NCI-H2081 (cell line): ENCODE measurements at places on chromosomes 2 and 18.

- no peak for DNase-seq
These were observed 89.2 kb downstream of the NYAP2 start for GRCh38 chr2:225488743-225489142.

DNA sequence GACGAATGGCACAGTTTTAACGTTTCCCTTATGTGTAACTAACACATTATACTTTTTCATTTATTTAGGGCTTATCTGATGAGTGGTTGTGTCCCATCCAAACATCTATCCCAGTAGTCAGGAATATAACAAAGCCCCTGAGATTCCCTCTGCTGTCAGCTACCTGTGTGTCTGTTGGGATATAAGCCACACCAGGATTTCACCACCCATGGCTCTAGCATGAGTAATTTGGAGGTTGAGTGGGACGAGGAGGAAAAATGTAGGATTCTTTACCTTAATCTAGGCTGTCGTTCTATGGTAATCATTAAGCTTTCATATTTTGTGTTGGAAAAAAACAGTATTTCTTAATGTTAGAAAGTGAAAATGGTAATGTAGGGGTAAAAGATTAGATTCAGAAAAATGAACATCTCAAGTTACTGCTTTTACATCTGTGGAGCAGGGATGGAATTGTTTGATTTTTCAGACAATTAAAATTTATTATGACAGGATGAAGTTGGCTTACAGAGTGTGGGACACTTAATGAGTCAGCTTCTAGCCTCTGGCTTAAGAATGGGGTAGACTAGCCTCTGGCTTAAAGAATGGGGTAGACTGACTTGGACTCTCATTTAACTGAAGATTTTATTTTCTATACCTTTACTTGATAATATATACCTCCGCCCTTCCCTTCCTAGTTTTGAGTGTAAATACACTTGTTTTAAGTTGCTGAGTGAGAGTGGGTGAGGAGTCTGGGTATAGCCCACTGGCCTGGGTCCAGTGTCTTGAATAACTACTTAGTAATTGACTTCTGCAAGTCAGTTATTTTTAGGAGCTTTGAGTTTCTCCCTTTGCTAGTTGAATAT, 88.5 kb upstream of the RANBP2 start:
- DNase-seq, result no peak

DNA sequence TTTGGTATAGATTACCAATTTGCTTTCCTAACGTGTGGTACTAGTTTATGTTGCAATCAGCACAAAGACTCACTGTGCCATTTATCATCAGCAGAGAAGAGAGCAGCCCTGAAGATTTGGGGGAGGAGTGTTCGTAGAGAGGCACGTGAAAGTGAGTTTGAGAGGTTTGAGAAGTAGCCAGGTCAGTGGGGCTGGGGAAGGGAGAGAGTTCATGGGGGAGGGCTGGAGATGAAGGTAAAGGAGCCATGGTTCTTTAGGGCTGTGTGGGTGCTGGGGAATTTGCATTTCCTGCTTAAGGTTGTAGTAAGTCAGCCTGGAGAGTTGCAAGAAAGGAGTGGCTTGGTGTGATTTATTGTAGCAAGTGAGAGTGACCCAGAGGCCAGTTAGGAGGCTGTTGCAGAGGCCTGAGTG, 172.1 kb downstream of the NEDD4L start:
- DNase-seq, result no peak

- DNase-seq, result no peak
These were observed 12.9 kb upstream of the NFATC1 start for GRCh38 chr18:79382681-79383387.

DNA sequence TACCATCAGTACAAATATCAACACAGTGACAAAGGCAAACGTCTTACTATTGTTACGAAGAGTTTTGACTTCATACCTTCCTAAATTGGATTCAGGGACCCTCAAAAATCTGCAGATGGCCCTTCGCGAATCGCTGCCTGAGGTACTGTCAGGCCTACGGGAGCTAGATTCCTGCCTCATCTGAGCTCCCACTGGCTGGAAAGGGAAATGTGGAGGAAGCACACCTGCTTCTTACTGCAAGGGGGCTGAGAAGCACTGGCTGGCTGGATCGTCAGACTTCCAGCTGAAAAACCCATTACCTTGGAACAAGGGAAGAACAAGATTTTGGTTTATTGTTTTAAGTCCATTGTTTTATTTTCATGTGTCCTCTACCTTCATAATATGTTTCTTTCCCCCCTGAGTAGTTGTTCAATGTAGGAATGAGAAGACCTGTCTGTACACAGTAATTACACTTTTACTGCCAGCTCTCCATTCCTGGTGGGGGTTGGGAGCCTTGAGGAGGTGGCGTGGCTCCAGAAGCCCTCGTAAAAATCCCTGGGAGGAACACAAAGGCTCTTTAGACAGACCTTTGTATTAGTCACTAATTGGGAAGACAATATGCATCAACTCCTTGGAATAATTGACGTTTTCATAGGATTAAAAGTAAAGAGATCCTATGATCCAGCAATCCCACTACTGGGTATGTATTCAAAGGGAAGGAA, 124.1 kb upstream of the NOSTRIN start:
- DNase-seq, result no peak

GRCh38 chr18:78192054-78192453, 787.6 kb upstream of the SALL3 start:
- DNase-seq, result peak; percentile 66

DNA sequence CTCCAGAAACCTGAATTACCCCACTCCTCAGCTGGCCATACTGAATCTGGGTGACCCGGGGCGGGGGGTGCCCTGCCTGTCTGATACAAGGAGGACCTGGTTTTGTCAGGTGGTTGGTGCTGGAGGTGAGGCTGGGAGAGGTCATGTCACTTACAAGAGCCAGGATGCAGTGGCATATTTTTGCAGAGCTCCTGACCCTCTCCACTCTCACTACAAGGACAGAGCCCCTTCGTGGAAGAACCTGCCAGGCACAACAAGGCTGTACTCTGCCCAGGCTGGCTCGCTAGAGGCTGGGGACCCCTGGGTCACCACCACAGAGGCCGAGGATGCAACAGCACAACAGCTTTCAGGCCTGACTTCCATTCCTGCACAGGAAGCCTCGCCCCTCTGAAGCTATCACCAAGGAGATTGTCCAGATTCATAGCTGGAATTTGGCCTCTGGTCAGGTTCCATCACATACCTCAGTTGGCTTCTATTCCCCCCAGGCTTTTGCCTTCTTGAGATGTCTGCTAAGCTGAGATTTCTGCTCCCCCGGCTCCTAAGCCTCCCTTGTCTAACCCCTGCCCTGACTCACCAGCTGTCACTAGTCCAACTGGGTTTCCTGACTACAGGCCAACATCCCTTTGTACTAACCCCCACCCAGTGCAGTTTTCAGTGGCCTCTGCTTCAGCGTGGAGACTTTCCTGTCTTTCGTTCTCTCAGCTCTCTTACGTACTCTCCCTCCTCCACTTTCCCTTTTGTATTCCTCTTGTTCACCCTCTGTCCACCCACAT, 132.5 kb upstream of the EPAS1 start:
- DNase-seq, result no peak

DNA sequence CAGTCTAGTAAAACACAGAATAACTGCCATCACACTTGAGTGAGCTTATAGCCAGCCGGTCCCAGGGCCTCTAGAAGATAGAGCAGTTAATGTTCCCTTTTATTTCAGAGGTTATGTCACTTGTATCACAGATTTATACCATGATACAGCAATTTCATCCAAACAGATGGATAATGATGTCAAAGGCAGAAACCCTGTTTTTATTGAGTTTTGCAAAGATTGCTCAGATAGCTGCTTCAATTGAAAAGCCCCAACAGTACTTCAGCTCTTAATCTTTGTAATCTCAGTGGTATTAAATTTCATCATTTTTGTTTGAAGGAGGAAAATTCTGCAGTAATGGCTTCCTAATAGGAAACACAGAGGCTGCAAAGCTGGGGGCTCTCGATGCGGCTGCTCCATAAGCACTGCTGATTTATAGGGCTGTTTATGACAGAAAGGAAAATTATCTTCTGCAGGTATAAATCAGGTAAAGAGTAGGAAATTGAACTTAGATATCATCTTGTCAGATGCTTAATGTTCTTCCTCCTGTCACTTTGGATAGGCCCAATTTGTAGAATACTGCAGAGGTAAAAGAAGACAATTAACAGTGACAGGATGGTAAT, 112.3 kb downstream of the LNPK start:
- DNase-seq, result peak; percentile 43

DNA sequence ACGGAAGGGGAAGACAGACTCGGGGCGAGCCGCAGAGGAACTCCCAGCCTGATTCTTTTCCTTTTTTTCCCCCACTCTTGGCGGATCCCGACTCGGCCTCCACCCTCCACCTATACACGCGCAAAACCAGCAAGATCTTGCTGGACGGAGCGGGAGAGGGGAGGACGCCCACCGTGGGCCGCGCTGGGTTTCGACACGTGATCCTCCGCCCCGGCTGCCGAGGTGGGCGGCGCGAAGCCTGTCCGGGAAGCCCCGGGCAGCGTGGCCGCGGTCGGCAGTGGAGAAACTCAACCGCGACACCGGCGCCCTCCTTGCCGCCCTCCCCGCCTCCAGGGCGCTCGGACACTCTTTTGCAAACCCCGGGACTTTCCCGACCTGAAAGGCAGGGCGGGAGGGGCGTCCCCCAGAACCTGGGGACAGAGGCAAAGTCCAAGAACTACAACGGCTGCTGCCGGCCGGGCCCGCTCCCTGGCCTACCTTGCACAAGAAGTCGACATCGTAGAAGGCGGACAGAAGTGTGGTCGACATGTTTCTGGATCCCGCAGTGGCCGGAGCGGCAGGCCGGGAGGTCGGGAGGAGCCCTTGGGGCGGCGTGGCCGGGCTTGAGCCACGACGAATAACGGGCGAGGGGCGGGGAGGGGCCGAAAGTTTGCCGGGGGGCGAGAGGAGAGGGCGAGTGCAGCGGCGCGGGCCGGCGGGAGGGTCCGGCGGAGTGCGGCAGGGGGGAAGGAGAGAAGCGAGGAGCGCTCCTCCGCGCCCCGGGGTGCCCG, 433 bp downstream of the ZFP36L2 start:
- peak; percentile 30 for DNase-seq

DNA sequence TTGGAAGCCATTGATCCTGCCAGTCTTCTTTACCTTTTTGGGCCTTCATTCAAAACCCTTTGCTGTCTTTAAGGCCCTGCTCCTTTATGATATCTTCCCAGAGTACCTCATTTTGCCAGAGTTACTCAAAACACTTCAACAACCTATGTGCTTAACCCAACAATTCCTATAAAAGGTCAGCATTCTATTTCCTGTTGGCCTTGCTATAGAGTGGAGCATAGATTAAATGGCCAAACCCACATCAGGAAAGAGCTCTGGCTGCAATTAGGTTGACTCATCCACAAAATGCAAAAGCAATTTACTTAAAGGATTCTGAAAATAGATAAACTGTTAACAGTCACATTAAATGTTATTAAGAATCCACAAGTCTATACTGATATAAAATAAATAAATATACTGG, 21.2 kb downstream of the MRPL33 start:
- no peak for DNase-seq
